Neural progenitor cell (in vitro differentiated cells): ENCODE measurements at places on chromosomes 3 and 15. TPM values are rescaled to one million over a fixed set of nuclear protein-coding genes. Genes with fewer than 3 reads are reported as not detected.
A peak's percentile ranks its signal among the peaks of the same experiment; 100 is the strongest.

DNA sequence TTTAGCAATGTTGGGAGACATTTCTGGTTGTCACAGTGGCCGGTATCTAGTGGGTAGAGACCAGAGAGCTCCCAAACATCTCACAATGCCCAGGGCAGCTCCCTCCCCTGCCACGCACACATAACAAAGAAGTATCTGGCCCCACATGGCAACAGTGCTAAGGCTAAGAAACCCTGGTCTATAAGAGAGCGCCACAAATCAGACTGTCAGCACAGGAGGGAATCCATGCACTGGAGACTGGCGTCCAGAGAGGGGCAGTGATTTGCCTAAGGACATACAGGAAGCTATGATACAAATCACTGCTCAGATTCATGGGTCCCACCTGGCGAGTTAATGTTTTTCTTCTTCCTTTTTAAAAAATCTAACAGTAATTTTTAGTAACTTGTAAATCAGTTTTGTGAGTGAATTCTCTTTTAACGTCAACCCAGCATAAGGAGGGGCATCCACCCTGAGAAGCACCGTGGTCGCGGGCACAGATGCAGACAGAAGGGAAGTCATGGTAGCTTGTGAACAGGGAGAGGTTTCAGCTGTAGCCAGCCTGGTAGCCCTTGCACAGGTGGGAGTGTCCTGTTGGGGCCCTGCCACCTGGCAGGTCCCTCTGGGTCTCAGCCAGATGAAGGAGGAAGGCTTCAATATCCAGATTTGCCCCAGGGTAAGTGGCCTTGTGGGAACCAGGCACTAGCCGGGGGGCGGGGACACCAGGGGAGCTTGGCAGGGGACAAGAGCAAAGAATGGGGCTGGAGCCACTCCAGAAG lies 8.7 kb downstream of the ISG20 start:
- no peak for DNase-seq

GRCh38 chr3:63918321-63918720 lies 6.1 kb upstream of the SCAANT1 start:
- no peak for DNase-seq

DNA sequence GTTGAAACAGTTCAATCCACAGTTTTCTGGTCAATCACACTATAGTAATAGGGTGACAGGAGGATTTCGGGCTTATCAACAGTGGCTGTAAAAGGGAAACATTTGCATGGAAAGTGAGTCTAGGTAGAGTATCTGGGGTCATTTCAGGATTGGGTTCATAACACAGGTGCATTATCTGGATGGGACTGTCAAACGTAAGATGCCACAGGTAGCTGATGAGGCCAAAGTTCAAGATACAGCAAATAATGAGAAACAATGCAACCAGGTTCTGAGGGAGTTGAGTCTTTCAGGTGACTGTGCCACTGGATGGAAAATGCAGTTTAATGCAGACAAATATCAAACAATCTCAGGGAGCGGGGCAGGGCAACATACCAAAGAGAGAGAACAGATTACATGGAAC lies 62.2 kb downstream of the WDR76 start:
- no peak for DNase-seq

DNA sequence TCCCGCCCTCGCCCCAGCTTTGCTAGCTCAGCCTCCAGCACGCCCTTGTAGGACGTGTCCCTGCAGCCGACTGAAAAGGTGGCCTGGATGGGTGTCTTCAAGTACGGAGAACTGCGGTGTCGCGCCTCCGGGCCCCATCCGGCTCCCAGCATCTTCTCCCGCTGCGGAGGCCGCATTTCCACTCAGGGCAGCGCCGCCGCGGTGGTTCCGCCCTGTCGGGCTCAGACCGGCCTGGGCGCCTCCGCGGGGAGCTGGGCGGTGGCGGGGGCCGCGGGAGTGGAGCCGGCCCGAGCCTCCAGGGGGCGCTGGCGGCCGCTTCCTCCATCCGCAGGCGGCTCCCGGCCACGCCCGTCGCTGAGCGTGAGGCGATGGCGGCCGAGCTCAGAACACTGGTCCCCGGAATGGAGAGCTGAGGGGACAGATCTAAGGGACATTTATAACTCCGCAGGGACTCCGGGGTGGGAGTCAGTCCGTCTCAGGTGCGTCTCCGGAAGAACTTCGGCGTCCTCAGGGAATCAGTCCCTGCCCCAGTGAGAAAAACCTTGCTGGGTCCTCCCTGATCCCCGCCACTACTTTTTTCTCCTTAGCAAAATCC lies 13.6 kb upstream of the SMCO1 start:
- peak; percentile 88 for DNase-seq

DNA sequence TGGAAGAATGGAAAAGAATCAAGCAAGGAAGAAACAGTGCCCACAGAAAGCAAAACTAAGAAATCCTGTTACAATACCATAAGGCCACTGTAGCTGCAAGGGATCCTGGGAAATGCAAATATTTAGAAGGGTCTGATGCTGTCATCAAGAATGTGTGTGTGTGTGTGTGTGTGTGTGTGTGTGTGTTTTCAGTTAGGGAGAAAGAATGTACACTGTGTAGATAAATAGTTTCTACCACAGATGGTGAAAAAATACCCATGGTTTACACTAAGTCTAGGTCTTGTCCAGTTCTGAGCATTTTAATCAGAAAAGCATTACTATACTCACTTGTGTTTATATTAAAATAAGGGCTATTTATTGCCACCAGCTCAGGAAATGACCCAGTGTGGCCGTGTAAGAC lies 355.0 kb downstream of the RBMS3 start:
- no peak for DNase-seq

- no peak for DNase-seq
Observed at GRCh38 chr15:67031331-67031730, 34.1 kb upstream of the SMAD3 start.

GRCh38 chr3:110390372-110390771 lies 681.2 kb upstream of the NECTIN3 start:
- no peak for DNase-seq

DNA sequence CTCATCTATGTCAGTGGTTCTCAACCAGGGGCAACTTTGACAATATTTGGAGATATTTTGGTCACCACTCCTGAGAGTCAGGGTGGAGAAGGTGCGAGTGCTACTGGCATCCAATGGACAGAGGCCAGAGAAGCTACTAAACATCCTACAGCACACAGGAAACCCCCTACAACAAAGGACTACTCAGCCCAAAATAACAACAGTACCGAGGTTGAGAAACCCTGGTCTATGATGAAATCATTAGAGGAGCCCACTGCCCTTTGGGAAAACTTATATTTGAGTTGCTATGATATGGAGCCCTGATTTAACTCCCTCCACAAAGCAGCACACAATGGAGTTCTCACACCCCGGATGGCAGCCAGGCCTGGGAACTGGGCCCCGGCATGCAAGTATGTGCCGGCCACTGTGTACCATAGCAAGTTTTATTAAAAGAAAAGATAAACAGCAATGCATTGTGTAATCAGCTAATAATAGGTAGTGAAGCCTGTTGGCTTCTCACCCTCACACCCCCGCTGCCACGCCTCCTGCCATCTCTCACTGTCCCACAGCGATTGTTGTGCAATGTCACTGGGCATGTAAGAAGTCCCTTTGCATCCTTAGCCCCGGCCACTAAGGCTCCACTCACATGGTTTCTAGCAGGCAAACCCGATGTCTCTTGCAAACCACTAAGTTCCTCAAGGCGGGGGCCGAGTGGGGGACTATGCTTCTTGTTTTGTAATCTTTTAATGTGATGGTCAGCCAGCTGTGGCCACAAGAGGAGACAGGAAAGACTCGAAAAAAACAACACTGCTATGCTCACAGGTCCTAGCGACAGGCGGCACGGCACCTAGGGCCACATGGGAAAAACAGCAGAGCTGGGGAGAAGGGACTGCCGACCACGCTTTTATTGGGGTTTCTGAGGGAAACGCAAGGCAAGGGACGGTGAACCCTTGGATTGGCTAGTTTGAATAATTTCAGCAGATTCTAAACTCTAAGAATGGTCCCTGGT lies 110.0 kb downstream of the AQP9 start:
- DNase-seq = no peak

DNA sequence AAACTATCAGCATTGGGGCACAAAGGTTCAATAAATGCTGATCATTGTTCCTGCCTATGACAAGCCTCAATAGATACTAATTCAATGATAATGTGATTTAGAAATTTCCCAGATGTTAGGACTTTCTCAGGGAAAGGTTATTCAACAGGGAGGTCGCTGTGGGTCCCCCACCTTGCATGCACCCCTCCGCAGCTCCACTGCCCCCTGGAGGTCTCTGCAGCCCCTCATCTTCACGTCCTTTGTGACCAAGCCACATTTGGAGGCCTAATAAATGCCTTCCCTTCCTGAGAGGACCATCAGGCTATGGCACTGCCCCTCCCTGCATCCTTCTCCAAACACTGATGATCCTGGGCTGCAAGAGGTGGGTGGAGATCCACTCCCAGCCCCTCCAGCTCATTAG lies 50.2 kb downstream of the NOX5 start:
- DNase-seq = no peak

- DNase-seq = no peak
Observed at GRCh38 chr3:159899166-159899565, 89.5 kb upstream of the IL12A start.

- no peak for DNase-seq
Observed at GRCh38 chr3:136811701-136812100, 7.2 kb upstream of the SLC35G2 start.

- DNase-seq = no peak
Observed at GRCh38 chr3:28057539-28057938, 183.9 kb upstream of the CMC1 start.

GRCh38 chr3:112963683-112964082 lies 11.2 kb downstream of the CD200R1 start:
- no peak for DNase-seq

DNA sequence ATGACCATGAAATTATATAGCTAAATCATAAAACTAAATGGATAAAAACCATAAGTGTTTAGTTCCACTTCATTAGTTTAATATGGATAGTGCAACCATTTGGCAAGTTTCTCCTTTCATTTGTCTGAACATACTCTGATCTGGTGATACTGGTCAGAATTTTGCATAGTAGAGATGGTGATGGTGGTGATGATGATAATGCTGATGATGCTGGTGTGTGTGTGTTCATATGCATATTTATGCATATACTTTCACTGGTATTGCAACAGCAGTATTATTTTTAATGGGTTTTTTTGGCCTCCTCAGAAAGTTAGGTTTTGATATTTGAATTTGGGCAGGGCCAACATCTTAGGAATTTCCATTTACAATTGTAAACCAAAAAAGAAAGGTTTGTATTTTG lies 76.4 kb downstream of the SLMAP start:
- no peak for DNase-seq

MAN2A2 gene
- 7.0 and 15.3 TPM in 2 replicates for total RNA-seq

DNASE1L3 gene
- not detected in 2 replicates for total RNA-seq

LRRK1 gene
- total RNA-seq = 0.43 TPM in 1 of 2 replicates, not detected in the other

MCF2L2 gene
- total RNA-seq = 10.4 and 11.1 TPM in 2 replicates

PRC1 gene
- 257 and 284 TPM in 2 replicates for total RNA-seq

NUP210 gene
- 37.1 and 78.9 TPM in 2 replicates for total RNA-seq

DUOXA2 gene
- total RNA-seq = not detected in 2 replicates

H1-8 gene
- not detected in 2 replicates for total RNA-seq

CHMP2B gene
- total RNA-seq = 34.5 and 62.4 TPM in 2 replicates
